Stimulated activated CD4-positive, alpha-beta T cell treated with anti-CD3 and anti-CD28 coated beads, TNF-alpha, amount 100 ng/mL, for 24 hours (primary cell): ENCODE measurements at places on chromosomes 1 and 21.

DNA sequence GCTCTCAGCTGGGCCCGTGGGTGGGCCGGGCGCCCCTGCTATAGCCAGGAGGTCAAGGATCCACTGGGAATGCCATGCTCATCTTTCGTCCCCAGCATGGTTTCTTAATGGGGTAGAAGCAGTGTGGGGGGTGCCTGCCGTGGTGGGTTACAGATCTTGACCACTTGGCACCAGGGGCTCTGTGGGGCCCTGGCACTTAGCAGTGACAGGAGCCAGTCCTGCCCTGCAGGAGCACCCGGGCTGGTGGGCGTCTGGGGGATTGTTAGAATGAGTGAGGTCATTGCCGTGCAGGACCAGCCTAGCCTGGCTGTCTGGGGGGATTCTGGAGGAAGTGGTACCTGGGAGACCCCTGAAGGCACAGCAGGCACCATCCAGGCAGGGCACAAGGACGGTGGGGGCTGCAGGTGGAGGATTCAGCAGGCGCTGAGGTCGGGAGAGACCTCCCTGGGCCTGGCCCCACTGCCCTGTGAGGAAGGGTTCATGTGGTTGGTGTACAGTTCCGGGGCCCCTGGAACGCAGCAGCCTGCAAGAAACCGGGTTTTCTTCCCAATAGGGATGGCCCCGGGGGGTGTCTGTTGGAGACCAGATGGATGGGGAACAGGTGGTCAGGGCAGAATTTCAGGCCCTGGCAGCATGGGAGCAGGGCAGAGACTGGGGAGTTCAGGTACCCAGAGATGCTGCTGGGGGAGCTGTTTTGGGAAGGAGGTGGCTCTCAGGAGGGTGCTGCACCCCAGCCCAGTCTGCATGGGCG lies 4.8 kb downstream of the AIRE start:
- no peak for DNase-seq

DNA sequence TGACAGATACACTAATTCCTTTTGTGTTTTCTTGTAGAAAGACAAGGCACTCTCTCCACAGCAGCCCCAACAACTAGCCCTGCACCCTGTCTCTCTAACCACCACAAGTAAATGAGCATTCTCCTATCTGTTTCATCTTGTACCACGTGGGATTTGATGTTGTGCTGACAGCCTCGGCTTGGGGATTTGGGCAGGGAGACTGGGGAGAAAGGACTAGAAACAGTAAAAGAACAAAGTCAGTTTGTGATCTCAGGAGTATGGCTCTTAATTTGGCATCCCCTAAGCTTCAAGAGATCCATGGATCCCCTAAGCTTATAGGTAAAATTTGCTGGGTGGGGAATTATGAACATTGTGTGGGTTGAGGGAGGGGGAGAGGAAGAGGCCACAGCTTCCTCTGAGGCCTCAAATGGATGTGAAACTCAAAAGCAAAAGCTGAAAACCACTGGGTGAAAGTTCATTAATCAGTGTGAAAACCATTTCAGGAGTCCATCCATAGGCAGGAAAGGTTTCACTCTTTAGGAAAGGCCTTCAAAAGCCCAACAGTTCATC lies 3.1 kb downstream of the C1orf162 start:
- DNase-seq, result peak; percentile 18

GRCh38 chr1:75937034-75937433 lies 4.8 kb upstream of the ASB17 start:
- no peak for DNase-seq

- no peak for DNase-seq
These were observed 49.4 kb downstream of the RNF2 start for GRCh38 chr1:185094761-185095160.

- DNase-seq, result no peak
These were observed 509 bp downstream of the ADAMTS4 start for GRCh38 chr1:161198194-161198896.

DNA sequence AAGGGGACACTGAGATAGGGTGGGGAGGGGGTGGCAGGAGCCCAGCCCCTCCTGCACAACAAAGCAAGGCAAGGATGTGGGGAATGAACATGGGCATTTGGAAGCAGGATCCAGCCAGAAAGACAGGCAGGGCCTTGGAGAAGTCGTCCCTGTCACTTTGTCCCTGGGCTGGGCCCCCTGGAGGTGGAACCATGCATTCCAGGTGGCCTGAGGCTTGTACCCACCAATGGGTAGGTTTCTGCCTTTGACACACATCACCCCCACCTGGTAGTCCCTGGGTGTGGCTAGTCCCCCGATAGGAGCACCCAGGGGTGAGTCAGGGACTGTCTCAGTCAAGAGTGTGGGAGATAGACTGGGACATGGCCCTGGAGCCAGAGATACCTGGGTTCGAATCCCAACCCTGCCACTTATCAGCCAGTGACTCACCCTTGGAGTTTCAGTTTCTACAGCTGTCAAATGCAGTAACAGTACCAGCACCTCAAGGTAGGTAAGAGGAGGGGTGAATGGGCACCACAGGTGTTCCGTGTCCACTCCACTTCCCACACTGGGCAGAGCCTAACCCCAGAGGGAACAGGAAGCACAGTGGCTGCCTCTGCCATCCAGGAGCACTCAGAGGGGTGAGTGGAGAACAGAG lies 10.0 kb downstream of the PLA2G2D start:
- DNase-seq, result no peak

- no peak for DNase-seq
These were observed 25.0 kb upstream of the NLRP3 start for GRCh38 chr1:247390996-247391395.

DNA sequence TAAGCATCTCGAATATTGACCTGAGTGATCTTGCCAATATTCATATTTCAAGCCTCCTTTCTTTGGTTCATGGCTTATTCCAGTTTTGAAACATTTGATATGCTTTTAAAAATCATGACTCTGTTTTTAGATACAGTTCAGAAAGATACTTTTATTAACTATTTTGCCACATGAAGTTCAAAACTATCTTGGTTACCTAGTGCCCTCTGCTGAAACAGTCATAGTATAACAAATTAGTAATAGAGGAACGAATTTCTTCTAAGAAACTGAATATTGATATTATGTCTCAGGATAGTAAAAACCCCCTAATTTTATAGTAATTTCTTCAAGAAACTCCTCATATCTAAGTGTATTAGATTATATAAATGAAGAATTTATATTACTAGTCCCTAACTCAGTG lies 52.6 kb upstream of the RC3H1 start:
- no peak for DNase-seq

- no peak for DNase-seq
These were observed 318.1 kb downstream of the HHIPL2 start for GRCh38 chr1:222229672-222230312.
